Stimulated activated CD4-positive, alpha-beta T cell treated with anti-CD3 and anti-CD28 coated beads, Interleukin-1b, Interleukin-23, amount 100 ng/mL, for 24 hours (primary cell): ENCODE measurements at places on chromosomes 6 and 20.

DNA sequence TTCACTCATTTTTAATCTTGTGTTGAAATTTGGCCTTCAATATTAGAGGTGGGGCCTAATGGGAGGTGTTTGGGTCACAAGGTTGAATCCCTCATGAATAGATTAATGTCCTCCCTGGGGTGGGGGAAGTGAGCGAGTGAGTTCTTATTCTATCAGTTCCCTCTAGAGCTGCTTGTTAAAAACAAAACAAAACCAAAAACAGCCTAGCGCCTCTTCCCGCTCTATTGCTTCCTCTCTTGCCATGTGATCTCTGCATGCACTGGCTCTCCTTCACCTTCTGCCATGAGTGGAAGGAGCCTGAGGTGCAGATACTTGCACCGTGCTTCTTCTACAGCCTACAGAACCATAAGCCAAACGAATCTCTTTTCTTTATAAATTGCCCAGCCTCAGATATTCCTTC is 89.6 kb upstream of the SLC35F1 start:
- DNase-seq: no peak

- DNase-seq: no peak
Measured at GRCh38 chr20:15637950-15638754, 935.1 kb downstream of the KIF16B start.

DNA sequence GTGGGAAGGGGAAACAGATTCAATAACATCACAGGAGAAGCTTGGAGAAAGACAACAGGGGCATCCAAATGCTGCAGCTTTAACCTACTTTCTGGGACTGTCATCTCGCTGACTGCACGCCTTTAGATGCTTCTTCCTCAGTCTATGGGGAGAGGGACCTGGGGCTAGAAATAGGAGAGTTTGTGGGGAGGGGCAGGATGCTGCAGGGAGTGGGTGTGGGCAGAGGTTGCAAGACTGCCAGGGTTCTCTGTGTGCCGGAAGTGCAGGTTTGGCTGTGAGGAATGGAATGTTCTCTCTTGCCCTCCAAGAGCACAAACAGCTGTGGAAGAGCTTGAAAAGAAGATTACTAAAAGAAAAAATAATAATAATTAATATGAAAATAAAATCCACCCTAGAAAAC is 93.2 kb downstream of the FOXO3 start:
- no peak for DNase-seq

GRCh38 chr6:3801960-3802359 is 47.2 kb upstream of the FAM50B start:
- DNase-seq: no peak

- DNase-seq: no peak
Measured at GRCh38 chr6:167953551-167953950, 43.9 kb upstream of the KIF25 start.
